ENCODE measurements at places on chromosomes 11 and 22.
A peak's percentile ranks its signal among the peaks of the same experiment; 100 is the strongest.

GRCh38 chr22:48800036-48800885 lies 1027.4 kb downstream of the BRD1 start:
- DNase-seq, result no peak

DNA sequence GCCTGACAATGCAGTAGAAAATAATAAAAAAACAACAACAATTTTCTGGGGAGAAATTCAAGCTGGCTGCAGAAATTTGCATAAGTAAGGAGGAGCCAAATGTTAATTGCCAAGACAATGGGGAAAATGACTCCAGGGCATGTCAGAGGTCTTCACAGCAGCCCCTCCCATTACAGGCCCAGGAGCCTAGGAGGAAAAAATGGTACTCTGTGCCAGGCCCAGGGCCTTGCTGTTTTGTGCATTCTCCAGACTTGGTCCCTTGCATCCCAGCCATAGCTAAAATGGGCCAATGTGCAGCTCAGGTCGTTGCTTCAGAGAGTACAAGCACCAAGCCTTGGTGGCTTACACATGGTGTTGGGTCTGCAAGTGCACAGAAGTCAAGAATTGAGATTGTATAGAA lies 45.5 kb downstream of the MS4A2 start:
- DNase-seq, result no peak

GRCh38 chr11:74255741-74256375 lies 55.6 kb downstream of the P4HA3 start:
- peak; percentile 9 for DNase-seq

DNA sequence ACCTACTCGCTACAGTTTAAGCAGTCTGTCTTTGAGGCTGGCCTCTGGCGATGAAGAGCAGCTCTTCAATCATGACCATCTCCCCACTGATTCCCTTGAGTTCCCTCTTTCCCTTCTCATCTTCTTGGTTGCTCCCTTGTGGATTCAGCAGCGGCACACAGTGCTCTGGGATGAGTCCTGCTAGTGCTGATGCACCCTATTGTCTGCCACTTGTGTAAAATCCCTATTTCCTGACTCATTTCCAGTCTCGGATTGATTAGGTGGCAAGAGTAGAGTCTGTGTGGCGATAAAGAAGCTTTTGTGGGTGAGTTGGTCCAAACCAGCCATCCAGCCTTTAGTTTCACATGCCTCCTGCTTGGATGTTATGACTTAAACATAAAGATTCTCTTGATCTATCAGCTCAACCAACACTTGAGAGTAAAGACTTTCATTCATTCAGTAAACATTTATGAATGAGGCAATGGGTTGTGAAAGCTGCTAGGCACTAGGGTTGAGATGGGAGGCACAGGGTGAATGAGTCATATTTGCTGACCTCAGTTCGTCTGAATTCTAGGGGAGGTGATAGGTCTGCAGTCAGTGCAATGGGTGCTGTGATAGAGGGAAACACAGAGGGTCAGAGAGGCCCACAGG lies 219.4 kb upstream of the RAG2 start:
- no peak for DNase-seq

- no peak for DNase-seq
These were observed 63.0 kb downstream of the HIPK3 start for GRCh38 chr11:33320016-33320813.

GRCh38 chr11:65833297-65834030 lies at the start of gene SNX32:
Gene SNX32 (plus strand): TSS chr11:65833963. CDS start chr11:65834066, 103 bp downstream.
- no peak for DNase-seq

- DNase-seq, result no peak
These were observed 86.4 kb downstream of the GRK3 start for GRCh38 chr22:25650833-25651232.

DNA sequence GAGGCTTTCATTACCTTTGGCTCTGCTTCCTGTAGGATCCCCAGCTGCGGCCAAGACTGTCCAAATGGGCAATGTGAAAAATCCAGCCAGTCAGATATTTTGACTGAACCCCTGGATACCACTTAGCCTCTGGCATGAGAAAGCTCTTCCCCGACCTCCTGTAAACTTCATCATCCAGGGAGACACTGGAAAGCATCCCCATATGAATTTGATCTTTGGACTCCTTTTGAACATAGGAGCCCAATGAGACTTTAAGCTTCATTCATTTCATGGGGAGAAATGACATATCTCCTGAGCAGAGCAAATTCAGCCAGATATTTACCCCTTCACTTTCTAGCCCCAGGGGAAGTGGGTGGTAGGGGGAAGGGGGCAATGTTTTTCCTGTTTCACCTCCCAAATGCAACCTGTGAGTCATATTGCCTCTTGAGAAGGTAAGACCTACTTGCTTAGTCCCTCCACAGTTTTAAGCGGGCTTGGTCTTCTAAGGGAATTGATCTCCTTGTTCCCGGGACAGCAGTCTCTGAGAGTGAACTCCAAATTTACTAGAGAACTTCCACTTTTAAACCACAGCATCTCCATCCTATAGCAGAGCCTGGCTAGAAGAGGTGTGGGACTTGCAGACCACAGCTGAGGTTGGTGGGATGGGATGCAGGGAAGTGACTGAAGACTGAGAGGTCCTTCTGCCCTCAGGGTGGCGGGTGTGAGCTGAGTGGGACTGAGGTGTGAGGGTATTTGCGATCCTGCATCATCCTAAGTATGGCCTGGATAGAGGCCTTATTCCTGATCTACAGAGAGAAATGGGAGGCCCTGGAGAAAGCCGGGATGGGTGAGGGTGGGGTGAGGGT lies 20.3 kb upstream of the POU2AF1 start:
- DNase-seq, result no peak

DNA sequence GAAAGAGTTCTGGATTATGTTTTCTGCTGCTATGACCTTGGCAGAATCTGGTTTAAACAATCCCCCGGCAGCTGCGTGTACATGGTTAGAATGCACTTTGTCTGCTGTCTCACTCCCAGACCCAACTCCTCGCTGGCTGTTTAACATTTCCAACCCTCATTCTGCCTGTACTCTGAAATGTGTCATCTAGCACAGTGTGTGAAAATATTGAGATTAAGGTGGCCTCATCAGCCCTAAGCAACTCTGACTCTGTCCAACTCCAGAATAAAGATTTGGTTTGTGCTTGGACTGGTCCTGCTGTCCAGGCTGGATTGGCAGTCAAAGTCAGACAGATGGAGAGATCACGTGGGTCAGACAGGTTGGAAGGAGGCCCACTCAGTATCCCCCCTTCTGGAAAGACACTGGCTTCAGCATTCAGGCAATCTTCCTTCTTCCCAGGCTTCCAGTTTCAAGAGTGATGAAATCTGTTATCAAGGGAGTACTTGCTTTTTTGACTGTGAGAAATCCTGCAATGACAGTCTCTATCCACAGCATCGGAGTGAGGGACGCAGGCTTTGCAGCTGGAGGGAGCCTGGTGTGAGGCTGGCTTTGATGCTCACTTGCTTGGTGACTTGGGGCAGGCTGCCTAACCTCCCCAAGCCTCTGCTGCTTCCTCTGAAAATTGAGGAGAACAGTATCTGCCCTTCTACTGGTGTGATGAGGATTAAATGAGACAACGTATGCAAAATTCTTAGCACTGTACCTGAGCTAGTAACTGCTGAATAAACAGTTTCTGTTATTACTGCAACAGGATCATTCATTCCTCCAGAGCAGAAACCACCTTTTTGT lies 29.8 kb downstream of the ABTB2 start:
- no peak for DNase-seq

GRCh38 chr11:113073290-113073953 lies 112.2 kb downstream of the NCAM1 start:
- no peak for DNase-seq

Measured in iPS DF 6.9 (cell line).